ENCODE measurements at places on chromosomes 5 and 9. TPM values are rescaled to one million over a fixed set of nuclear protein-coding genes. Genes with fewer than 3 reads are reported as not detected.

Gene GABRA1
- not detected for total RNA-seq

Gene C5
- 0.98 TPM for total RNA-seq

Gene CCL27
- not detected for total RNA-seq

Gene CEL
- total RNA-seq, result 0.09 TPM

Gene NDST1
- total RNA-seq, result 21.7 TPM

Data from dermis lymphatic vessel endothelial cell (primary cell).